NCI-H1105 treated with DMSO at 0.1 percent for 48 hours (cell line): ENCODE measurements at places on chromosomes 7 and 10.

DNA sequence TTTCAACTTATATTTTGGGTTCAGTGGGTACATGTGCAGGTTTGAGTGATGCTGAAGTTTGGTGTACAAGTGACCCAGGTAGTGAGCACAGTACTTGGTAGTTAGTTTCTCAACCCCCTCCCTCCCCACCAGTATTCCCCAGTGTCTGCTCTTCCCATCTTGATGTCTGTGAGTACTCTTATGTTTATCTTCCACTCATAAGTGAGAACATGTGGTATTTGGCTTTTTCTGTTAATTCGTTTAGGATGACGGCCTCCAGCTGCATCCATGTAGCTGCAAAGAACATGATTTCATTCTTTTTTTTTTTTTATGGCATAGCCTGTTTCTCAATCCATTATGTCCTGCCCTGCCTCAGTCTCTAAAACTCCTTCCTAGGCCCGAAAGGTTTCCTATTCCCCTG lies 222.1 kb downstream of the WDR37 start:
- no peak for DNase-seq

DNA sequence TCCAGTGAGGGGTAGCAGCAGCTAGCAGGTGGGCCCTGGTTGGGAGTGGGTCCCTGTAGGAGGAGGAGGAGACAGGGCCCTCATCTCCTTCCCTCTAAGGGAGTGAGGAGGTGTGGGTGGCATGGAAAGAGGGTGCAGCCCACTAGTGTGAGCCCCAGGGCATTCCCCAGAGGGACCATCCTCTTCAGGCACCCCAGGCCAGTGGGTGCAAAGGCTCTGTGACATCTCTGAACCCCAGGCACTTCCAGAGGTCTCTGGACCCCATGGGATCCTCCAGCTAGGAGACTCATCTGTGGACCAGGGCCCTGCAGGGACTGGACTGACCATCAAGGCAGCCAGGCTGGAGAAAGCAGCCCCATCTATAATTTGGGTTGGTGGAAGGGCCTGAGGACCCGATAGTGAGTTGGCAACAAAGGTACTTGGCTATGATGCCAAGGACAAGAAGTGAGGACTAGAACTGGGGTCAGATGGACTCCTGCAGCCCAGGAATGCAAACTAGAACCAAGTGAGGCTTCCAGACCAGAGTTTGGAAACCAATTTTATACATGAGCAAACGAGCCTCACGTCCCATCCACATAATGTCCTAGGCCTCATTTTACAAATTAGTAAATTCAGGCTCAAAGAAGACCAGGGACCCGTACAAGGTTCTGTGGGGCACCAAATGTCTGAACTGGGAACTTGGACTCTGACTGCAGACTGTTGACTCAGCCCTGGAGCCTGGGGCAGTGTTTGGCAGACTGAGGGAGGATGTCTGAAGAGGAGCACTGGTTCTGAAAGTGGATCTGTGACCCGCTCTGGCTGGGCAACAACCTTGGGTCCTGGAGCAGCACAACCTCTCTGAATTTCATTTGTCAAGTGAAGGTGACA lies 1.4 kb upstream of the VSTM4 start:
- DNase-seq: no peak

- no peak for DNase-seq
Measured at GRCh38 chr10:128000471-128001362, 93.8 kb downstream of the PTPRE start.

GRCh38 chr10:128268015-128268722 lies 141.9 kb upstream of the MKI67 start:
- DNase-seq: peak; percentile 55

DNA sequence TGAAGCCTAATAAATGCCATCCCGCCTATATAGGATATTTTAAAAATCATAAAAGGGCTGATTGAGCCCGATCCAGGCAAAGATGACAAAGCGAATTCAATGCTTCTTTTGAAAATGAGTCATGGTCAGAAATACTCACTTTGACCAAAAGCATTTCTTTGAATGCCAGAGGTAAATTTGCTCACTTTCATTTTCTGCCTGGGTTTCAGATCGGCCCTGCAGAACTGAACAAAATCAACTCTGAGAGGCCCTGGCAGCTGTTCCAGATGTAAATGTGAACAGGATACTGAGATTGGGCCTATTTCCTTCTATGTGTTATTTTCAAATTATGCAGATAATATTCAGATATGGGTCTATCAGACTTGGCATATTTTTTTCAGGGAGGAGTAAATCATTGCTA lies 114.8 kb upstream of the ARID5B start:
- DNase-seq: no peak

DNA sequence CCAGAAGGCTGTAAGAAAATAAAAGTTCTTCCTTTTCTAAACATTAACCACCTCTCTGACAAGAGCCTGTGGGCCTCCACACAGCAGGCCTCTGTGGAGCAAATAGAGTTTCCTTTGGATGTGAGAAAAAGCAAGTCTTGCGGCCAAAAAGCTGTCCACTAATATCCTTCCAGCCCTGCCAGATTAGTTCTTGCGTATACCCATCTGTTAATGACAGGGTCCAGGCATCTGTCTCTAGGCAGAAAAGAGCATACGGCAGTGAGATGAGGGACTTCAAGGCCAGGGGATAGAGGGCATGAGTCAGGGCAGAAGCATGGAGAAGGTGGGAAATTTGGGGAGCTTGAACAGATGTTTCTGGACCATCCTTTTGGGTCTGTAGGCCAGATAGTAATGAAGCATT lies 164.9 kb downstream of the NSUN6 start:
- DNase-seq: no peak
